Activated CD4-positive, alpha-beta T cell treated with anti-CD3 and anti-CD28 coated beads for 36 hours (primary cell): ENCODE measurements at places on chromosomes 11 and 22. TPM values are rescaled to one million over a fixed set of nuclear protein-coding genes. Genes with fewer than 3 reads are reported as not detected.

- H3K27ac ChIP-seq: no peak overlapping the region
Observed at GRCh38 chr22:31870890-31871289, 73.4 kb upstream of the YWHAH start.

GRCh38 chr11:19808076-19808911 is 95.7 kb downstream of the NAV2 start:
- DNase-seq: no peak
- H3K27ac ChIP-seq: no peak overlapping the region
- H3K4me3 ChIP-seq: no peak overlapping the region
- H3K27me3 ChIP-seq: peaks cover 7% of the 10 kb centered on the region

POTEH gene
- total RNA-seq: not detected

CASP5 gene
- total RNA-seq: not detected

DNA sequence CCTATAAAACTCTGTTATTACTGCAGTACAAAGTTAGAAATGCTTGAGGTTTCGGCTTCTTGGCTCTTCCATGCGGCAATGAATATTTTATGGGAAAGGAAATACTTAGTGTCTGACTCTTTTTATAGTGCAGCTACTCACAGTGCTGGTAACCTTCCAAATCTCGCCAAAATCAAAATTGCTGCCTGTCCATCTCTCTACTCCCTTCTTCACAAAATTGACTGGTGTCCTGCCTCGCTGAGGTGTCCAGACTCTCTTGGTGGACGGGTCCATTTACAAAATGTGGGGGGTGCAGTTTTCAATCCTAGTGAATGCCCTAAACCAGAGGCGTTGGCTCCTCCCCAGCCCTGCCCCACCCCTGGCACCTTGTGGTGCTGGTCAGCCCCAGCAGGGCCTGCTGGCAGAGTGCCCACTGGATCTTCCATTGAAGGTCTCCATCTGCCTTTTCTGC is 73.5 kb downstream of the ZBTB16 start:
- no peak for DNase-seq
- H3K27ac ChIP-seq: no peak overlapping the region
- no peaks in the 10 kb centered on the region for H3K36me3 ChIP-seq
- H3K4me3 ChIP-seq: no peak overlapping the region

DNA sequence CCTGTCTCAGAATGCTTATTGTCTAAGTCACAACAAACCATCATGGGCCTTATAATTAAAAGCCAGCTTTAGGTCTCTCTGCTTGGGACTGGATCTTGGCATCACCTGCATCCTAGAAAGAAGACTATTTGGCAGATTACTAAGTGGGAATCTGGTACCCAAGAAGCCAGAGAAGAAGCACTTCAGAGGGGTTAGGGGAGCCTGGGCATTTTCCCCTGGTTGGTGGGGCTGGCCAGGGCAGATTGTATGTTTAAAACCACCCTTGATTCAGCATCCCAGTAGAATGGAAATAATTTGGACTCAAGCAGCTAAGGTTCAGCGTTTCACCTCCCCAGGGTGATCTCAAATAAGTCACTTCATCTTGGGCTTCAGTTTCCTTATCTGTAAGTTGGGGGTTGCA is 193.7 kb downstream of the MIAT start:
- no peaks in the 10 kb centered on the region for H3K36me3 ChIP-seq
- no peaks in the 10 kb centered on the region for H3K4me1 ChIP-seq

CHST1 gene
- total RNA-seq: 0.11 TPM

DNA sequence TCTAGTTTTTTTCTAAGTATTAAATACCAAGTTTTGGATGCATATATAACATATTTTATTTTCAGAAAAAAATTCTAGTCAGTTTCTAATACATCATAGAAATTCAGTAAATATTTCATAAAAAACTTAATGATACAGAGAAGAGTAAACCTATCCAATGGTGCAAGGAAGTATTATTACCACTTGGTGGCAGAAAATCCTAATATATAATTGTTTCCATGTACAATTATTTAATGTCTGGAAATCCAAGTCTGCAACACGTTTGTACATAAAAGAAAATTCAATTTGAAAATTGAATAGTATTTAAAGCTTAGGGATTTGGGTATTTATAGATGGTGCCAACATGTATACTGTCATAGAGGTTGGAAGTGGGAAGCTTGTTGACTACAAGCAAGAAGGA is 127.0 kb downstream of the TRPC6 start:
- H3K27ac ChIP-seq: no peak overlapping the region
- no peak for DNase-seq
- H3K27me3 ChIP-seq: no peaks in the 10 kb centered on the region
- H3K4me1 ChIP-seq: no peaks in the 10 kb centered on the region
- H3K4me3 ChIP-seq: no peak overlapping the region

FOLR1 gene
- total RNA-seq: not detected

DNA sequence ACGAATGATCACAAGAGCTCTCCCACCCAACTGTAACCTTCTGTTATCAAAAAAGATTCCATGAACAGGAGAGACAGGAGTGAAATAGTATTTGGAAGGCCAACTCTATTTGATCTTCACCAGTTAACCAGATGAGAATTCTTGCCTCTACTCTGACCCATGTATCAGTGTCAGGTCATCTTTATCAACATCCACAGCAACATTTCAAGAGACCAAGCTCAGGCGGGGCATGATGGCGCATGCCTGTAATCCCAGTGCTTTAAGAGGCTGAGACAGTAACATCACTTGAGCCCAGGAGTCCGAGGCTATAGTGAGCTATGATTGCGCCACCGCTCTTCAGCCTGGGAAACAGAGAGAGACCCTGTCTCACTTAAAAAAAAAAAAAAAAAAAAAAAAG is 62.3 kb downstream of the GAB2 start:
- no peak overlapping the region for H3K27ac ChIP-seq
- H3K27me3 ChIP-seq: no peaks in the 10 kb centered on the region
- no peaks in the 10 kb centered on the region for H3K36me3 ChIP-seq
- H3K4me1 ChIP-seq: peaks cover 6% of the 10 kb centered on the region

NUCB2 gene
- total RNA-seq: 45.0 TPM

- H3K4me1 ChIP-seq: no peaks in the 10 kb centered on the region
- H3K27me3 ChIP-seq: peaks cover 11% of the 10 kb centered on the region
- H3K36me3 ChIP-seq: no peaks in the 10 kb centered on the region
- no peak for DNase-seq
- H3K4me3 ChIP-seq: no peak overlapping the region
Observed at GRCh38 chr11:19552161-19552560, 160.5 kb upstream of the NAV2 start.

DNA sequence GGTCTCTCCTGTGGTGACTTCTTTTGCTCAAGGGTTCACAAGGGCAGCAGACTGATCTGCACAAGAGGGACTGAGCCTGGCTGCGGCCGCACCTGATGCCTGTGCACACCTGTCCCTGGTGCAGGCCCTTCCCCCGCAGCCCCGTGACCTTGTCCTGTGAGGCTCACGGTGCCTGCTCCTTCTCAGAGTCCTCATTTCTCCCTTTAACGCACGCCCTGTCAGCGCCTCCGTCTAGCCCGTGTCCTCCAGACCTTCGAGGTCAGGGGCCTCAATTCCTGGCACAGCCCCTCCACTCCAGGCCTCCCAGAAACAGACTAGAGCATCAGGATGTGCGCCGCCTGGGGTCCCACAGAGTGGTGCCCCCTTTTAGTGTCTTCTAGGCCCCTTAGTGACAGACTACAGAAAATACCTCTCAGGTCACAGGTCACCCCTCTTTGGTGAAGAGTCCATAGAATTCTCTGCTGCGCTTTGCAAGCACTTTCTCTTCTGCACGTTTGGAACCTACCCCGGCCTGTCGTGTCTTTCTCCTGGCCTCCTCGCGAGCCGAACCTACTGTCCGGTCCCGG is 1.0 kb upstream of the DRD4 start:
- no peaks in the 10 kb centered on the region for H3K36me3 ChIP-seq
- H3K27me3 ChIP-seq: peaks cover 32% of the 10 kb centered on the region
- H3K27ac ChIP-seq: no peak overlapping the region
- no peak for DNase-seq

DNA sequence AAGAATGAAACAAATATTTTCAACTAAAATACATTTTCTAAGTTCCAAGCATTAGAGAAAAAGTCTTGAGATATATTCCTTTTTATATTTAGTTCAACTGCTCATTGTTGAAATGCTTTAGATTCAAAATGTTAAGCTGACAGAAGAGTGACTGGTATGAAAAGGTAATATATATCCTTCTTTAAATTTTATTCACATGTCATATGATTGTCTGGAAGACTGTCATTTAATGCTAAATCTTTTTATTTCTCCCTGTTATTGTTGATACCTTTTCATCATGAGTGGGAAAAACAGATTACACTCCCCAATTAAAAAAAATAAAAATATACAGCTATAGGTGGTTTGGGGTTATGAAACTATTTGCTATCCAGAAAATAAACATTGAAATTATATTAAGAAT is 965.4 kb downstream of the JRKL start:
- no peaks in the 10 kb centered on the region for H3K36me3 ChIP-seq
- no peak for DNase-seq
- H3K27ac ChIP-seq: no peak overlapping the region

DNA sequence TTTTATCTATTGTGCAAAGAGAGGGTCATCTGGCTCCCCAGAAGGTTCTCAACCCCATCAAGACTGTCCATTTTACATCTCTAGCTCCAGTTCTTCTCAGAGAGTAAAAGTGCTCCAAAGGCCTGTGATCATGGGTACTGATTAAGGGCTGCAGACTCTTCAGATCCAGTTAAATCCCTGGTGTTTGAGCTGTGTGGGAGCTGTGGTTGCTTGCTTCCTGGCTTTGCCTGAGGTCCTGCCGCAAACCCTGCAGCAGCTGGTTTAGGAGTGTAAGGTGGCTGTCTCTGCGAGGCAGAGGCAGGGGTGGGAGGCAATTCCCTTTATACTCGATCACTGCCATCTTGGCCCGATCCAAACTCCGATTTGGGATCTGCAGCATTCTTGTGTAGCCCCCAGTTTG is 1.2 kb downstream of the MRPL17 start:
- no peaks in the 10 kb centered on the region for H3K27me3 ChIP-seq
- peak overlapping the region; percentile 100 for H3K27ac ChIP-seq
- H3K36me3 ChIP-seq: peaks cover 46% of the 10 kb centered on the region
- peaks cover 22% of the 10 kb centered on the region for H3K4me1 ChIP-seq

DNA sequence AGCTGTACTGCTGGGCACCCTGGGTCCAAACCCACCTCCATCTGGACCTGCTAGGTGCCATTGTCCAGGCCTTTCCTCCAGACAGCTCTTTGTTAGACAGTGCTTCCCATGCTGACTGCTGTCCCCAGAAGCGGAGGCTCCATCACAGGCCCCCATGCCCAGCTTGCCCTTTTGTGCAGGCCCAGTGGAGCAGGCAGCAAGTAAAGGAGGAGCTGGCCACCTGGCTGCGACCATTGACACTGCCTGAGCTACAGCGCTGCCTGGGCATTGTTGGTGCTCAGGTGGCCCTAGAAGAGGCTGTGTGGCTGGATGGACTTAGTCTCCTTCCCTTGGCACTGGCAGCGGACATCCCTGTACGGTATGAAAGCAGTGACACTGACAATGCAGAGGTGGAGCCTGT is 1.5 kb downstream of the DNHD1 start:
- H3K27ac ChIP-seq: peak overlapping the region; percentile 33
- H3K4me3 ChIP-seq: no peak overlapping the region
- DNase-seq: no peak
- H3K27me3 ChIP-seq: no peaks in the 10 kb centered on the region
- H3K4me1 ChIP-seq: no peaks in the 10 kb centered on the region
- peaks cover 18% of the 10 kb centered on the region for H3K36me3 ChIP-seq

DNA sequence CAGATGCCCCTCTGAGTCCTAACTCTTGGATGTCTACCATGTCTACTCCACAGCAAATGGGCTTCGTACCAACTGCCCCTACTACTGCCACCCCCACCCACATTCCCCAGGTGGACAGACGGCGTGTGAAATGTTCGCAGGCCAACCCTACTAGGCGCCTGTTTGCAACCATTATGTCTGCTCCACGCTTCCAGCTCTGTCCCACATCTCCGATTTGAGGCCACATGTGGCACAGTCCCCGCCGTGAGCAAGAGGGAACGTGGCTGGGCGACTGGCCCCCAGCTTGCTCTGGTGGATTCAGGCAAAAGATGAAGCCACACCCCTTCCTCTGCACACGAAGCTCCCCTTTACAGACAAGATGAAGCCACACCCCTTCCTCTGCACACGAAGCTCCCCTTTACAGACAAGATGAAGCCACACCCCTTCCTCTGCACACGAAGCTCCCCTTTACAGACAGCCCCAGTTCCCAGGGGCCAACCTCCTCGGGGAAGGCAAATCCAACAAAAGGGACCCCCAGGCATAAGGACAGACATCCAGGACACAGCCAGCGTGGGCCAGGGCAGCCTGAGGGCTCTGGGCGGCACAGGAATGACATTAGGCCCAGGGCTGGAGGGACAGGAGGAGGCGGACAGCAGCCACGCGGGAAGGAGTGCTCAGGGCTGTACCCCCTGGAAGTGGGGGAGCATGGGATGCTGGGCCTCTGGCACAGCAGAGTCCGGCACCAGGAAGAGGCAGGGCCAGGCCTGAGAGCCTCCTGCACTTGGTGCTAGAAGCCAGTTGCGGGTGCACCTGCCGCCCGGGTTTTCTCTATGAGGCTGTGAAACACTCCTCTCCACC is 106.2 kb downstream of the SHANK2 start:
- no peaks in the 10 kb centered on the region for H3K4me1 ChIP-seq
- no peaks in the 10 kb centered on the region for H3K36me3 ChIP-seq
- H3K27ac ChIP-seq: no peak overlapping the region
- H3K27me3 ChIP-seq: peaks cover 6% of the 10 kb centered on the region

DNA sequence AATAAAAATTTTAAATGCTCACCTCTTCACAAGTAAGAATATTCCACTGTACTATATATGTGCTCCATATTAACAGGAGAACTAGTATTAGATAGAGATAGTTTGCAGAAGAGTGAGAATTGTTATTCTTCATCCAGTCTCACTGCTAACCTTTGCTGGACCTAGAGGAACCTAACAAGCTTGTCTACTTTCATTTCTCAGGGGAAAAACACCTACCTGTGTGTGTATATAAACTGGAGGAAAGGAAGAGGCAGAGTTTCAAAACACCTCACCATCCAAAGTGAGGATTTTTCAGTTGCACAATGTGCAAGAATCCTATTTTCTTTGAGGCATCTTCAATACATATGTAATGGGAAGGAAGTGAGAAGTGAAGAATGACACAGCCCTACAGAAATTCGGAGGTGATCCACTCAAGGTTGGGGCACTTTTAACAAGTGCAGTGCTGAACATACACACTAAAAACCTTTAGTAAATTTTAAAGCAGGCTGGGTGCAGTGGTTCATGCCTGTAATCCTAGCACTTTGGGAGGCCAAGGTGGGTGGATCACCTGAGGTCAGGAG is 52.4 kb downstream of the SYTL2 start:
- no peak overlapping the region for H3K27ac ChIP-seq
- no peak for DNase-seq
- H3K4me3 ChIP-seq: no peak overlapping the region
- no peaks in the 10 kb centered on the region for H3K27me3 ChIP-seq
- H3K4me1 ChIP-seq: peaks cover 70% of the 10 kb centered on the region

DNA sequence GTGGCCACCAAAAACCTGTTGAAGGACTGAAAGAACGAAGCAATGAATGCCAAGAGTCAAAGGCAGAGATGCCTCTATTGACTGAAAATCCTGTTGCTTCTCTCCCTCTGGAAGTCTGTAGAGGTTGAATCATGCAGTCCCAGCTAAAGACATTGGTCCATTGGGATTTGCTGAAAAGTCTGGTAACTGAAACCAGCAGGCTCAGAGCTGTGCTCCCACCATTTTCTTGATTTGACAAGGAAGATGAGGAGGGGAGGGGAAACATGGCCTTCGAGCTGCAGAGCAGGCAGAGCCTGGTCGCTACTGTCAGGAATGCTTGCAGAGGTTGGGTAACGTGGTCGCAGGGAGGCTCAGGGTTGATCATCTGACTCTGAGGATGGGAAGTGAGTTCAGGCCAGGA is 72.8 kb upstream of the CSNK2A3 start:
- no peaks in the 10 kb centered on the region for H3K27me3 ChIP-seq
- DNase-seq: no peak
- H3K4me3 ChIP-seq: no peak overlapping the region

RAB39A gene
- total RNA-seq: 0.12 TPM
